Activated CD4-positive, CD25-positive, alpha-beta regulatory T cell (primary cell): ENCODE measurements at places on chromosomes 5 and 9.

DNA sequence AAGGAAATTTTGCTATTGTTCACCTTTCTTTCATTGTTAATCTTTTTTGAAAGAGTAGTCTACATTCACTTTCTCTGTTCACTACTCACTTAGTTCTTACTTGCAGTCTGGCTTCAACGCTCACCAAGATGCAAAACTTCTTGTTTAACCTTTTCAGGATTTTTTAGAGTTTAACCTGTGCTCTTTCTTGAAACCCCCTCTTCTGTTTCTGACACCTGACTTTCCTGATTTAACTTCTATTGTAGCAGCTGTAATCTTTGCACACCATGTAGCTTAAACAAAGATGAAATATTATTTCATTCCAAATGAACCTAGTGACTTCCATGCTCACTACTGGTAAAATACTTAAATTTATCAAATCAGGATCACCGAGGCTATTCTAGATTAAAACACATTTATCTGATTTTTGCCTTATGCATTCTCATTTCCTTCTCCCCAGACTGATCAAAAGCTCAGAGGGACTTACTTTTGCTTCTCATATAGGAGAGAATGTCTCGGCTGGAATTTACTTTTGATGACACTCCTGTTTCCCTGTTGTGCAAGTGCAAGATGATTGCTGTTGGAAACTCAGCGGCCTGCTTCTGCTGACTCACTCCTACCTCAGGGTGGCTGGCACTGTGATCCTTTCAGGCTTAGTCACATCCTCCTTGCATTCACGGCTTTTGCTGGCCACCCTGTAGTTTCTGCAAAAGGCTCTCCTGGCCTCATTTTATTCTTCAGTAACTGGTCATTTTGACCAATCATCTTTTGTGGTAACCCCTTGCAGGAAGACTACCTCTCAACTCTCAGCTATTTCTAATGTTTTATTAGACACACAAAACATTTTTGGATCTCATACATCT lies 109.3 kb upstream of the IFNE start:
- no peak for DNase-seq

- no peak for DNase-seq
Measured at GRCh38 chr5:132856011-132856410, 10.3 kb downstream of the GDF9 start.

- no peak for DNase-seq
Measured at GRCh38 chr5:56993241-56993640, 41.3 kb upstream of the MIER3 start.

- no peak for DNase-seq
Measured at GRCh38 chr9:93130861-93131481, 3.1 kb downstream of the NINJ1 start.

DNA sequence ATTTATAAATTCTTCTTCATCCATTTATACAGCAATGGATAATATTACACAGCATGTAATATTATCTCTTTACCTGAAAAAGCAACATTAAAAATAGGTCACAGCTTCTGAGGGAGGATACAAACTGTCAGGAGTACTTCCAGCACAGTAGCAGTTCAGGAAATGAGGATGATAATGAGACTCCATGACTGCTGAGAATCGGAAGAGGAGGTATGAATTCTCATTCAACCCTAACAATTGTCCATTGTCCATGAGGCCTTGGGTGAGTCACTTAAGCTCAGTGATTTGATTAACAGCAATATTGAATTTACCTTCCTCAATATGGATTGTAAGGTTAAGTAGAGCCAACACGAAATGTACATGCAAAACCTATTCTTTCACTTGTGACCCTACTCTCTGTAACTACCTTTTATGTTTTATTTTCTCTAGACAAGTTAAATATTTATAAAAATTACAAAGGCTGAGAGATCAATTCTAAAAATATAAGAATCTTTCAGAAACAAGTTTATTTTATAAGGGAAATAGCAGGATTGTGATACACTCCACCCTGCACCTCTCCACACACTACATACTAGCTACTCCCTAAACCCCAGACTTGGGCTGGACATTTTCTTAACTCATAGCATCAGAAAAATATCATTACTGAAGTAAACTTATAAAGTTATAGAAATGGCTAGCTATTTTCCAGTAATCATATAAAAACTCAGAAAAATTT lies 159.1 kb upstream of the ACOT12 start:
- no peak for DNase-seq

GRCh38 chr9:98867429-98868168 lies 60.1 kb downstream of the GALNT12 start:
- no peak for DNase-seq

- no peak for DNase-seq
Measured at GRCh38 chr5:90353254-90353653, 56.3 kb downstream of the CETN3 start.

DNA sequence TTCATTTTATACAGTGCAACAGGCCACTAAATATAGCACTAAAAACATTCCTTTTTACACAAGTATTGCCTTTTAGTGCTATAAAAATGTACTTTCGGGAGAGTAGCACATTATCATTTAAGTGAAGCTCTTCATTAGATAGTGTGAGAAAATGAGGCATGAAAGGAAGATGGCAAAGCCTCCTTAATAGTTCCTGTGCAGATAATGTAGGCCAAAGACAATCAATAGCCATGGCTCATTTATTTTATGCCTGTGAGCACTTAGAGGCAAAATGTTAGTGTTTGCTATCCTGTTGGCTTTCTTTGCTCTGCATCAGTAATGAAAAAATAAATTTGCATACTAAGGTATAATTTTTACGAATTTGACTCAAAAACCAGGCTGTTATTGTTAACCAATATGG lies 929.5 kb upstream of the C9orf72 start:
- DNase-seq = no peak

DNA sequence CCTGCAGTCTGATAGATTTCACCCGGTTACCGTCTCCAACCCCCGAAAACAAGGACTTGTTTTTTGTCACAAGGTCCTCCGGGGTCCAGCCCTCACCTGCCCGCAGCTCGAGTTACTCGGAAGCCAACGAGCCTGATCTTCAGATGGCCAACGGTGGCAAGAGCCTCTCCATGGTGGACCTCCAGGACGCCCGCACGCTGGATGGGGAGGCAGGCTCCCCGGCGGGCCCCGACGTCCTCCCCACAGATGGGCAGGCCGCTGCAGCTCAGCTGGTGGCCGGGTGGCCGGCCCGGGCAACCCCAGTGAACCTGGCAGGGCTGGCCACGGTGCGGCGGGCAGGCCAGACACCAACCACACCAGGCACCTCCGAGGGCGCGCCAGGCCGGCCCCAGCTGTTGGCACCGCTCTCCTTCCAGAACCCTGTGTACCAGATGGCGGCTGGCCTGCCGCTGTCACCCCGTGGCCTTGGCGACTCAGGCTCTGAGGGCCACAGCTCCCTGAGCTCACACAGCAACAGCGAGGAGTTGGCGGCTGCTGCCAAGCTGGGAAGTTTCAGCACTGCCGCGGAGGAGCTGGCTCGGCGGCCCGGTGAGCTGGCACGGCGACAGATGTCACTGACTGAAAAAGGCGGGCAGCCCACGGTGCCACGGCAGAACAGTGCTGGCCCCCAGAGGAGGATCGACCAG lies 121.3 kb downstream of the DAB2IP start:
- no peak for DNase-seq

DNA sequence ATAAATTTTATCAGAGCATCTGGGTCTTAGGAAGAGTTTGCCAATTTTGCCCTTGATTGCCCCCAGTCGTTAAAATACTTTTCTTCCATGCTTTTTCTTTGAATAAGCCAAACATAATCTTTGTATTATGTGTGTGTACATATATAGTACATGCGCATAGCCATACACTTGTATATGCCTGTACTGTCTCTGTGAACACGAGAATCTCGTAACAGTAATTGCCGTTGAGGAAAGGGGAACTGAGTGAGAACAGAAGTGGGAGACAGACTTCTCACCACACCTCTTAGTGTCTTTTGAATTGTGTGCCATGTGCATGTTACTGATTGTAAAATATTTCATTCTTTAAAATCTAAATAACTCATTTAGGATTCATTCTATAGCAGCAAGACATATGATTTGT lies 79.6 kb upstream of the GRHPR start:
- no peak for DNase-seq

DNA sequence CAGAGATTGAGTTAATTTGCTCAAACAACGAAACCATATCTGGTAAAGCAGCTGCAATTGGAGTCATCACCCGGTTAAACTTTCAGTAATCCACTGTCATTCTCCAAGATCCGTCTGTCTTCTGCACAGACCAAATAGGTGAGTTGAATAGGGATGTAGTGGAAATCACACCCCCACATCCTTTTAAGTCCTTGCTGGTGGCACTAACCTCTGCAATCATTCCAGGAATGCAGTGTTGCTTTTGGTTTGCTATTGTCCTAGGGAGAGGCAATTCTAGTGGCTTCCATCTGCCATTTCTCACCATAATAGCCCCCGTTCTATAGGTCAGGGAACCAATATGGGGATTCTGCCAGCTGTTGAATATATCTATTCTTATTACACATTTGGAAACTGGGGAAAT lies 14.6 kb upstream of the BTF3 start:
- DNase-seq = no peak

- no peak for DNase-seq
Measured at GRCh38 chr5:181060231-181060590, 20.1 kb downstream of the BTNL9 start.

GRCh38 chr9:70121818-70122436 lies 78.3 kb downstream of the MAMDC2 start:
- DNase-seq = no peak

GRCh38 chr9:15738011-15738410 lies 185.2 kb downstream of the CCDC171 start:
- no peak for DNase-seq

GRCh38 chr5:148915224-148915817 lies 88.9 kb downstream of the ADRB2 start:
- no peak for DNase-seq

DNA sequence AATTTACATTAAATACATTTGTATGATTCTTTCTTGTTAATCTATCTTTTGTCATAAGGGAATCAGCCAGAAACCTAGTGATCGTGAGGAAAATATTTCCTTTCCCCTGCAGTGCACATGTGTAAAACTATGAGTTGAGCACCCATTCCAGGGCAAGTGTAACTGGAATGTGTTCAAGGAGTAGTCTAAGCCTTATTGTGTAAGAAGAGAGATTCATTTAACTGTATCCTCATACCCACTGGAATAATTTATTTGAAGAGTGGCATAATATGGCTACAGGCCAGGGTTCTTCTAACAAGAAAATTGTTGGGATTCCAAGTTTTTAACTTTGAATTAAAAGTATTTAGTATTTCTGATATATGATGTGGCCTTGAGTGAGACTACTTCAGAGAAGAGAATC lies 1692.7 kb downstream of the EFNA5 start:
- no peak for DNase-seq

DNA sequence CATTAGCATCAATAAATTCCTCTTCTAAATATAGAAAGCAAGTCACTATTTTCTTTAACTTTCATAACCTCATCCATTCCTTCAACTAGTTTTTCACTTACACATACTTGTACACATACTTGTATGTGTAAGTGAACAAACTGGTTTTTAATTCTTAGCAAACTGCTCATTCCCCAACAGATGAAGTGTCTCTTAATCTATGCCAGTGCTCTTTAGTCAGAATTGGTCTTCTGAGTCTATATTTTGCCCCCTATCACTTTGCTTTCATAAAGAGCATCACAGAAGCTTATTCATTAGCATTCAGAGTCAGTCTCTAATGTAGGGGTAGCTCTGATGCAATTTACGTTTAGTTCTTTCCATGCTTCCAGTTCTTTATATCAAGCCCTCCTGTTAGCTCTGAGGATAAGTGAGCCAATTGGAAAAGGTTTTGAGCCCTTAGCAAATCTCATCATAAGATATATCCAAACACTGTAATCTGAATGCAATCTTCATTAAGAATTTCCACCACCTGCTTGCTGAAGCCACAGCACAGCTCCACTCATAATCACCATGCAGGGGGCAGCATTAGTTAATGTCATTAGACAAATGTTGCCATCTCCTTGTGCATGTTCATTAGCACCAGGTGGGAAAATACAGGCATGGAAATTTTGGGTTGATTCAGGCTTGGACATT lies 178.5 kb upstream of the SLC24A2 start:
- DNase-seq = no peak

- no peak for DNase-seq
Measured at GRCh38 chr5:78829811-78830527, 155.1 kb downstream of the ARSB start.
